ENCODE measurements at places on chromosomes 16 and 17.

- H3K27me3 ChIP-seq: no peaks in the 10 kb centered on the region
- no peaks in the 10 kb centered on the region for H3K4me1 ChIP-seq
- no peak overlapping the region for H3K4me3 ChIP-seq
- H3K27ac ChIP-seq: no peak overlapping the region
- H3K36me3 ChIP-seq: no peaks in the 10 kb centered on the region
Observed at GRCh38 chr16:65069766-65070165, 52.1 kb downstream of the CDH11 start.

DNA sequence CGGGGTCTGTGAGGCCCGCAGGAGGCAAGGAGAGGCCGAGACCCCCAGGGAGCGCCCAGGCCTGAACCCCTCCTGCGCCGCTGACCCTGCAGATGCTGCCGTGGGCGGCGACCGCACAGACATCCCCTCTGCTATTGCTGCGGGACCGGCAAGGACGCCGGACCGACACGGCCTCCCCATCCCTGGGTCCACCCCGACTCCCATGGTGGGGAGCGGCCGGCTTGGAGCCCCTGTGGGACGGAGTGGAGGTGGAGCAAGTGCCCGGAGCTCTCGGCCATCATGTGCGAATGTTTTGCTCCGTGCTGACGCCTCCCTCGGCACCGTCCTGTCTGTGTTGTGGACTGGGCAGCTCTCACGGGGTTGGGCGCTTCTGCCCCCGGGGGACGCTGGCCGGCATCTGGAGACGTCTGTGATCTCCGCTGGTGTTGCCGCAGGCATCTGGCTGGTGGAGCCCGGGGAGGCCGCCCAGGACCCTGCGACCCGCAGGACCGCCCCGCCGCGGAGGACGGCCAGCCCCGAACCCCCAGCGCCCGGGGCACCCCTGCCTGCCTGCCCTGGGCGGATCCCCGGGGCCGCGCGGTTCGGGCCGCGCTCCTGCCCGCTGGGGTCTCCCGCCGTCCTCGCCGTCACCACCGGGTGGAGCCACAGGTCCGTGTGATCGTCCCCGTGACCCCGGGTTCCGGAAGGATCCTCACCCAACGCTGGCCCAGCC, 12.8 kb upstream of the GNG13 start:
- no peaks in the 10 kb centered on the region for H3K36me3 ChIP-seq
- DNase-seq: peak; percentile 62
- H3K4me3 ChIP-seq: no peak overlapping the region

- peak overlapping the region; percentile 35 for H3K27ac ChIP-seq
- no peaks in the 10 kb centered on the region for H3K27me3 ChIP-seq
- peaks cover 33% of the 10 kb centered on the region for H3K36me3 ChIP-seq
- peaks cover 27% of the 10 kb centered on the region for H3K4me1 ChIP-seq
Observed at GRCh38 chr17:51251010-51251409, 8.8 kb downstream of the MBTD1 start.

DNA sequence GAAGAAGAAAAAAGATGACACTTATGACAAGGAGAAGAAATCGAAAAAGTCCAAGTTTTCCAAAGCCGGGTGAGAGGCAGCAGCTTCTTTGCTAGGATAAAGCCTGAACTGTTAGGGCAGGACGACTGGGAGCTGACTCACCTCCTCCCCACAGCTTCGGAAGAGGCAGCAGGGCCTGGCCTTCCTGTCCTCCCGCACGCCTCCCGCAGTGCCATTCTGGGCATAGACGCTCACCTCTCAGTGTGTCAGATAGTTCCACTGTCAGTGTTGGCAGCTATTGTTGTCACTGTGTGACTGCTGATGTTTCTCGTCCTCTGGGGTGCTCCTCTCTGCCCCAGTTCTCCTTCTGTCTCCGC, 12.6 kb downstream of the UBN1 start:
- DNase-seq: no peak
- no peak overlapping the region for H3K27ac ChIP-seq
- no peaks in the 10 kb centered on the region for H3K27me3 ChIP-seq
- peaks cover 19% of the 10 kb centered on the region for H3K36me3 ChIP-seq

Measured in activated naive CD8-positive, alpha-beta T cell treated with anti-CD3 and anti-CD28 coated beads for 36 hours (primary cell).